ENCODE measurements at places on chromosomes 6 and 20.

DNA sequence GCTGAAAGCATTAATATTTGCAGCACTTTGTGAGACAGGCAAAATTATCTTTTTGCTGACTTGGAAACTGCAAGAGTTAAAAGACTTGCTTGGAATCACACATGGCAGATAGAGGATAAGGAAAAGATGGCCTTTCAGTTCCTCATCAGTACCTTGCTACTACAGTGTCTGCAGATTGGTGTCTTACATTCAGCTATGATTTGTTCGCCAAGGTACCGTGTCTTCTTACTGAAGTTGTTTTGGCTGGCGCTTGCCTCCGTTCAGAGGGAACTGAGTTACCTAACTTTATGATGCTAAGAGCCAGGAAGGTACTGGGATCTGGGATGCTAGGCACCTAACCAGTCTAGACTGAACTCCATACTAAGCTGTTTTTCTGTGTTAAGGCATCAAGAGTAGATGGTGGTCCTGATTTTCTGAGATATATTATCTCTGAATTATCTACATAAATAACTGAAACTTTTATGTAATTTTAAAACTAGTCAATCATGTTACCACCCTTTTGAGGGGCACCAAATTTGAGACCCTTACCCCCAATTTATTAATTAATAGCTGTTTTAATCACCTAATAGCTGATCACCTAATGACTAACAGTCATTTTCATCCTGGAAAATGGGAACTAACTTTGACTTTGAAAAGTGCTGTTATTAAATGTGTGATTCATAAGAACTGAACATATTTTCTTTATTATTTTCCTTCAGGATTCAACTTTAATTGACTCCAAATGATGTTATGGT lies 2.5 kb downstream of the WTAP start:
- DNase-seq, result peak; percentile 38

- DNase-seq, result no peak
These were observed 214.2 kb downstream of the CDH26 start for GRCh38 chr20:60172346-60172984.

- peak; percentile 81 for DNase-seq
These were observed 177.9 kb upstream of the ZNF184 start for GRCh38 chr6:27650620-27651370.

- no peak for DNase-seq
These were observed 98.8 kb downstream of the RTN4IP1 start for GRCh38 chr6:106530502-106530901.

- DNase-seq, result no peak
These were observed 95.5 kb downstream of the CEBPB start for GRCh38 chr20:50286174-50286511.

GRCh38 chr6:72031471-72031870 lies 145.1 kb downstream of the RIMS1 start:
- DNase-seq, result no peak

DNA sequence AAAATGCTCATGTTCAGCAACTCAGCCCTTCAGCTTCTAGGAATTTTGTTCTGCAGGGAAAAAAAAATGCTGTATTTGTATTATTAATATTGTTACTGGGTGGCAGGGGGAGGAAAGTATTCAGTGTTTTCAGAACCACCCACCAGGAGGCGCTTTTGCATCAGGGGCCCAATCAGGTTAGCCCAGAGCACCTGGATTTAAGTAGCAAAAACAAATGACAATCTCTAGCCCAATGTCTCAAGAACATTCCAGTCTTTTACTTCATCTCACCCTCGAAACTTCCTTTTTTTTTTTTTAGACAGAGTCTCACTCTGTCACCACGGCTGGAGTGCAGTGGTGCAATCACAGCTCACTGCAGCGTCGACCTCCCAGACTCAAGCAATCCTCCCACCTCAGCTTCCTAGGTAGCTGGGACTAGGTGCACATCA lies 635 bp upstream of the C20orf203 start:
- DNase-seq, result peak; percentile 89

DNA sequence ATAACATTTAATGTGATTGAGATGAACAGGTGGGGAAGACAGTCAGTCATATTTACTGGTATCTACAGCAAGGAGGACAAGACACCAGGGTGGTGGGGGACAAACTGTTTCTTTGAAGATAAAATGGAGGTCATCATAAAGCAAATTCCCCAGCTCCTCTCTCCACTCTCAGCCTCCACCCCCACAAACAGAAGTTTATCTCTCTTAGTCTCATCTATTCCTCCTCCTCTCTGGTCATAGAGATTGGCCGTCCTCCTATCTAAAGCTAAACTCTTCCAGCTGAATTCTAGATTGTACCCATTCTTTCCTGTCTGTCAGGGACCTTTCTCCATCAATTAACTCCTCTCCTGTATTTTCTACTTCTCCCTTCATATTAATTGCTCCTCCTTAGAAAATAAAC lies 71.1 kb downstream of the KIF6 start:
- no peak for DNase-seq

DNA sequence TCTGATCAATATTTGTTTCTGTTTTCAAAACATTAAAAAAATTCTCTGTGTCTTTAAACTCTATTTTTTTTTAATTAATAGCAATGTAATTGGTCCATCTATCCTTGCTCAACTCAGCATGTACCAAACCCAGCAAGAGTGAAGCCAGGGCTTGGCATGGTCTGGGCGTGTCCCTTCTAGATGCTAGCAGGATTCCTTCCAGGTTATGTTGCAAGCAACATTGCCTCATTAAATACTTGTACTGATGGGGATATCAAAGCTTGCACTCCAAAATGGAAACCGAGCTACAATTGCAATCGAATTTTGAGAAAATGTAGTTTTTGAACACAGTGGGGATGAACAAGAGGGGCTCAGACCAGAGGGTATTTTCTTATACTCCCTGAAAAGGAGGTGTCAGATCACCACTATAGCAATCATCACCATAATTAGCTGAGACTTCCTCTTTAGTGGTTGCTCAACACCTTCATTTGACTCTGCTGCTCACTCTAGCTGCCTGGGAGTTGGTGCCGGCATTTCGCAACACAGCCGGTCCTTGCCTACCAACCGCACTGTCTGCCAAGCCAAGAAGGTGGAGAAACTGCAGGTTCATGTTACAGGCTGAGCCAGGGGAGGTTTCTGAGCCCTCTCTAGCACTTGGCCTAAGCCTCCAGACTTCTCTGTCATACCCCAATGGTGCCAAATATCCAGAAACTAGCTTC lies 67.8 kb upstream of the RALGAPA2 start:
- DNase-seq, result peak; percentile 36

- no peak for DNase-seq
These were observed 37.1 kb upstream of the MDFI start for GRCh38 chr6:41601248-41601549.

GRCh38 chr20:22526512-22527012 lies 57.8 kb downstream of the FOXA2 start:
- DNase-seq, result no peak

DNA sequence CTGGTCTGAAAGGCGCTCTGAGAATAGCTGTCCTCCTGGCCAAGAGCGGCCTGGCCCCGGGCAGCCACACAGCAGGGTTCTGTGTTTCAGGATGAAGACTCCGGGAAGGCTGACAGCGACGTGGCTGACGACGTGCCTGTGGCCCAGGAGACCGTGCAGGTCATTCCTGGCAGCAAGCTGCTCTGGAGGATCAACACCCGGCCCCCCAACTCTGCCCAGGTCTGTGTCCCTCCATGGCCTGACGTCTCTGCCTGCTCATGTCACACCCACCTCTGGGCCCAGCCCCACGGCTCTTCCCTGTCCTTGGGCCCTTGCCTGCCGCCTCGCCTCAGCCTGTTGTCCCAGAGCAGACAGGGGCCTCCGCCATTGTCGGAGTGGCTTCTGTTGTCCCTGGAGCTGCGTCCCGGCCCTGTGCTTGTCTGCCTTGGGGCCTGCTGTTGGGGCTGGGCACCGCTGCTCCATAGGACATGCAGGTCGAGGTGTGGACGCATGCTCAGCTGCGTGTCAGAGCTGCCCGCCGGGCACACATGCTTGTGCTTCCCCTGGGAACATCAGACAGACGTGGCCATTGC lies 16.2 kb upstream of the ADRM1 start:
- DNase-seq, result no peak

GRCh38 chr6:13012296-13012695 lies 295.7 kb downstream of the PHACTR1 start:
- DNase-seq, result no peak

DNA sequence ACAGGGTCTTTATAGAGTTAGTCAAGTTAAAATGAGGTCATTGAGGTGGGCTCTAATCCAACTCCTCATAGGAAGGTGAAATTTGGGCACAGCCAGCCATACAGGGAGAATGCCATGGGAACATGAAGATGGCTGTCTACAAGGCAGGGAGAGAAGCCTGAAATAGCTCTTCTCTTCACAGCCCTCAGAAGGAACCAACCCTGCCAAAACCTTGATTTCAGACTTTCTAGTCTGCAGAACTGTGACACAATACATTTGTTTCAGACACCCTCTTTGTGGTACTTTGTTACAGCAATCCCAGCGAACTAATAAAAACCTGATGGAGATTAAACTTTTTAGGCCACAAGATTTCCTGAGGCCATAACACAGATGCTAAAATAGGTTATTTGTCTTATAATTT lies 43.1 kb upstream of the HECA start:
- no peak for DNase-seq

DNA sequence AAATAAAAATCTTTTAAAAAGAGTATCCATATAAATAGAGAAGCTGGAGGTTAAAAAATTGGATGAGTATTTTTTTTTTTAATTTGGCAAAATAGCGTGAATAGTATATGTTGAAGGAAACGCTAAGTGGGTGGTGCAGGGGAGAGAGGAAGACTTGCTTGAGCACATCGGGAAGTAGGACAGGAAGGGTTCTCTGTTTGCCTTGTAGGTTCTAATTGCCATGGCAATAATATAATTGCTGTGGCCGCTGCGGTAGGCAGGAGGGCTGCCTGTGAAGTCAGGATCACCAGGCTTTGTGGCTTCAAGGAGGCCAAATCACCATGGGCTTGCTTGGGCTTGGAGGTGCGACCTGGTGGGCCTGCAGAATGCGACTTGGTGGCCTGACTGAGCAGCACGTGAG lies 35.1 kb downstream of the IGF2R start:
- DNase-seq, result no peak

GRCh38 chr6:165451838-165452237 lies 142.4 kb upstream of the C6orf118 start:
- no peak for DNase-seq

- DNase-seq, result peak; percentile 75
These were observed at the start of gene PRR18 for GRCh38 chr6:166308033-166308768. TSS of gene PRR18 (minus strand) at chr6:166308392. CDS start at chr6:166308142, 250 bp downstream.

DNA sequence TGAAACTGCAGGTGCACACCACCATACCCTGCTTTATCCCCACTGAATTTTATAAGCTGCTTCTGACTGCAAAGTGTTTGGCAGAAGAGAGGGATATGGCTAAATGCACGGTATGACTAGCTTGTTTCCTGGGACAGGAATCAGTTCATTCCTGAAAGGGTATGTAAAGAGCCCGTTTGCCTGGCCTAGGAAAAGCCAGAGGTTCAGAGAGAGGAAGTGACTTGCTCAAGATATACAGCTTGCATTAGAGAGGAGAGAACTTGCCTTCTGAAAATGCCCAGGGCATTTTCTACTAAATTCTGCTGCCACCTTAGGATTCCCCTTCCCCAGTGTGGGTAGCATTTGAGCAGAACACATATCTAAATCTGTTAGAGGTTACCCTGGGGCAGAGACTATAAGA lies 683 bp upstream of the GCNT2 start:
- DNase-seq, result no peak

DNA sequence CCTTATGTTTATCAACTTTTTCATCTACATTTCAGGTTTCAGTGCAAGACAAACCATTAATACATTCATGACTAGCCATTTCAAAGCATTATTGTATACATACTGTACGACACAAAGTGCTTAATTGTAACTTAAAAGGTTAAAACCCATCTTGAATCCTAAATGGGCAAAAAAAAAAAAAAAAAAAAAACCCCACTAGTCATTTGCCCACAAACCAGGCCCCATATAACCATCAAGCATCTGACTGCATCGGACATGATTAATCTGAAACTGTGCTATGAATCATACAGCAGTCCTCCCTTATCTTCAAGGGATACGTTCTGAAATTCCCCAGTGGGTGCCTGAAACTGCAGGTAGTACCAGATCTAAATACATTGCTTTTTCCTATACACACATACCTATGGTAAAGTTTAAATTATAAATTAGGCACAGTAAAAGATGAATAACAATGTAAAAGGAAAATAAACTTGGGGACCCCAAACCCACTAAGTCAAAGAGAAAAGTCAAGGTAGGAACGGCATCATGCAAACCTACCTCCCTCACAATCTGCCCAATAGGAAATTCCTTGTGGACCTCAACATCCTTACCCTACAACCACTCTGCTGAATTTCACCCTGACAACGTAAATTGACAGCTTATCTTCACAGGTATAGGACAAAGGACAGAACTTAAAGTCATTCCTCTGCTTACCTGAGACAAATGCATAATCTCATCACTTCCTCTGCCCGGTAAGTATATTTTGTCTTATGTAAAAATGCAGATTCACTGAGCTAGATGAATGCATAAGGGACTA lies 14.3 kb downstream of the B4GALT5 start:
- DNase-seq, result no peak

GRCh38 chr20:40880063-40880728 lies 148.4 kb upstream of the TOP1 start:
- DNase-seq, result no peak

DNA sequence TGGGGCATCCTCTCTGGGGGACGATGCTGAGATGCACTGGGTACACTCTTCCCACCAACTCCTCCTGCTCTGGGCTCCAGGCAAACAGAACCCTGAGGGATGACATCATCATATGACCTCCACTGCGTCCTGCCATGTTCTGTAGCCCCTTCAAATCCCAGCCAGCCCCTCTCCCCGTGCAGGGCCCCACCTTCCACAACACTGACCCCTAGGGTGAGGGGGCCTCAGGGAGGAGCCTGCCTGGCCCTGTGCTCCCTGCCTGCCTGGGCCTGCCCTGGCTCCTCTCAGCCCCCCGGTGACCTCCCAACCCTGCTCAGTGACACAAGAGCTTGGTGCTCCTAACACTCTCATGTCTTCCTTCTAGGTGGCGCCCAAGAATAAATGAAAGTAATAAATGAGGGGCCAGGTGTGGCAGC lies 9.6 kb upstream of the SPDEF start:
- DNase-seq, result peak; percentile 75

GRCh38 chr6:146581968-146582367 lies 16.8 kb upstream of the ADGB start:
- DNase-seq, result no peak

Data from H7 (cell line).